ENCODE measurements at places on chromosomes 4 and X. TPM values are rescaled to one million over a fixed set of nuclear protein-coding genes. Genes with fewer than 3 reads are reported as not detected.

Gene TCEAL2
- total RNA-seq = 6.3 TPM

GRCh38 chrX:133541021-133541420 is 125.7 kb upstream of the GPC4 start:
- DNase-seq = no peak

DNA sequence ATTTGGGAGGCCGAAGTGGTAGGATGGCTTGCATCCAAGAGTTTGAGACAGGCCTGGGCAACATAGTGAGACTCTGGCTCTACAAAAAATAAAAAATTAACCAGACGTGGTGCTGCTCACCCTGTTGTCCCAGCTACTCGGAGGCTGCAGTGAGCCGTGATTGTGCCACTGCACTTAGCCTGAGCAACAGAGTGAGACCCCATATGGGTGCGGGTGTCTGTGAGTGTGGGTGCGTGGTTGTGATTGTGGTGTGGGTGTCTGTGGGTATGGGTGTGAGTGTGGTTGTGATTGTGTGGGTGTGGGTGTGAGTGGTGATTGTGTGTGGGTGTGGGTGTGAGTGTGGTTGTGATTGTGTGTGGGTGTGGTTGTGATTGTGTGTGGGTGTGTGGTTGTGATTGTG is 114.6 kb downstream of the UBE2K start:
- no peak for DNase-seq

Gene SLC25A53
- total RNA-seq = 5.7 TPM

Gene ERAS
- total RNA-seq = not detected

Gene GSX2
- total RNA-seq = not detected

Gene TMSB15B
- total RNA-seq = 68.6 TPM

GRCh38 chr4:25171201-25171865 is 11.1 kb upstream of the SEPSECS start:
- no peak for DNase-seq

DNA sequence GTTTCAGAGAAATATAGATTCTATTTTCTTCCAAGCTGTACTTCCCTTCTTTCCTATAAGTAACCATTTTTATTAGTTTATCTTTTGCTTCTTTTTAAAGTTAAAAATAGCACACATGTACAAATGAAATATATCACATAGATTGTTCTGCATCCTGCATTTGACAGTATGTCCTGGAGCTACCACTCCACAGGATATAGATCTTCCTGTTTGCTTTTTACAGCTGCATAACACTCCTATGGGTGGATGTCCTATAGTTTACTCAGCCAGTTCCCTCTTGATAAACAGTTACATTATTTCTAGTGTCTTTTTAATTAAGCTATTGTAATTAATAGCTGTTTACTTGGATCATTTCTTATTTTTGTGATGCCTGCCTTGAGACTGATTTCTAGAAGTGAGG is 301.6 kb upstream of the DDX53 start:
- DNase-seq = no peak

GRCh38 chr4:110799211-110799610 is 176.3 kb upstream of the PITX2 start:
- DNase-seq = no peak

GRCh38 chr4:18571301-18571761 is 549.8 kb upstream of the LCORL start:
- DNase-seq = no peak

Gene SLC10A3
- total RNA-seq = 6.1 TPM

GRCh38 chr4:104749062-104749461 is 254.4 kb upstream of the CXXC4 start:
- DNase-seq = no peak

- DNase-seq = no peak
Measured at GRCh38 chr4:153148791-153149190, 55.5 kb upstream of the TRIM2 start.

Gene ZBTB33
- total RNA-seq = 24.3 TPM

DNA sequence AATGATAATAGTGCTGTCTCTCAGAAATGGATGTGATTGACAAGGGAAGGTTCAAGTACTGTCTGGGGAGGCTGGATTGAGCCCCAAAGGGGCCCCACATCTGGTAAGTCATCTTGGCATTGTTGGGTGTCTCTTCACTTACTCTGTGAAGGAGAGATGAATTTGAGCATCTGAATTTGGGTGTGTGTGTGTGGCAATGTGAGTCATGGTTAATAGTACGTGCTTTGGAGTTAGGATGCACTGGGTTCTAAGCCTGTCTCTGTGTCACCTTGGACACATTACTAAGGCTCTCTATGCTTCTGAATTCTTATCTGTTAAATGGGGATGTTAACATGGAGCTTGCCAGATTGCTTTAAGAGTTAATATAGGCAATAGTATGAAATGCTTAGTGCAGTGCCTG is 80.4 kb downstream of the FRAS1 start:
- no peak for DNase-seq

DNA sequence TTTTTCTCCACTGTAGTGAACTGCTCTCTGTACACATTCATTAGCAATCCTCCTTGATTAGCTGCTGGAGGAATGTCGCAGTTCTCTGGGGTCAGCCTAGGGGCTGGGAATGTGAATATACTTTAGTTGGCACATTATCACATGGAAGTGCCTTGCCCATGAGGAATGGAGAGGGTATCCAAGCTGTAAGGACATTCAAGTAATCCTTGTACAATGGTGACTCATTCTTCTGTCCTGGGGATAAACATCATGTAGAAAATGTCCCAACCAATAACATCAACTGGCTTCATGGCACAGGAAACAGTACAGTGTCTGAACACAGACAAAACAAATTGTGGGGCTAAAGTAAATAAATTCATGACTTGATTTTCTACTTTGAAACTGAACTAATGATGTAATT is 147.1 kb downstream of the GLRA2 start:
- DNase-seq = no peak

Gene SUPT20HL1
- not detected for total RNA-seq

DNA sequence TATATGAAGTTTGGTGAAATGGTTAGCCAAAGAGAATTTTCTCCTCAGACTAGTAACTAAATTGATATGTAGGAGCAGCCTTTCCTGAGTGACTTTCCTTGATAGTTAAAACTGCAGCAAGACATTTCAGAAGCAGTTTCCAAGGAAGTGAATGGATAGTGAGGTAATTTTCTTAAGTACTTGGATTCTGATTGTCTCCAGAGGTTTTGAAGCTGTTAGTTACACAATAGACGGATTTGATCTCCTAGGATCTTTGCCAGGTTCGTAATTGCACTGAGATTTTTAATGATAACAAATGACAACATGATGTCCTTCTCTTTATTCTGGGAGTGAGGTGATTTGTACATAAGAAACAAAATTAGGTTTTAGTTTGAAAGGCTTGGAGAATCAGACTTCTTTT is 29.2 kb downstream of the PRRG1 start:
- DNase-seq = no peak

DNA sequence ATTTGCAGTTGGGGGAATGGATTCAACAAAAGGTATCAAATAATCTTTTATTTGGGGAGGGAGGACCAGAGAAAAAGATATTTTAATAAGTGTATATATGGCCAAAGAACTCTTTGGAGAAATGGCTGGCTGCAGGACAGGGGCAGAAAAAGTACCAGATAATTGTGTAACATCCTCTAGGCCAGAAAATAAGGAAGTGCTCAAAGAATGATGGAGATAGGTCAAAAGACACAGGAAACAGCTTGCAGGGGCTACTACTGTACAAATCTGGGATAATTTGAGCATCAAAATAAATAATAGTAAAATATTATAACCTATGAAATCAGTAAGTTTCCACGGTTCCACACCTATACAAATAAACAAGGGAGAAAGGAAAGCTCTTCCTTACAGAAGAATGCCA is 34.8 kb downstream of the KLHL5 start:
- no peak for DNase-seq

Gene ERCC6L
- 1.2 TPM for total RNA-seq

Gene ZIC3
- 0.69 TPM for total RNA-seq

DNA sequence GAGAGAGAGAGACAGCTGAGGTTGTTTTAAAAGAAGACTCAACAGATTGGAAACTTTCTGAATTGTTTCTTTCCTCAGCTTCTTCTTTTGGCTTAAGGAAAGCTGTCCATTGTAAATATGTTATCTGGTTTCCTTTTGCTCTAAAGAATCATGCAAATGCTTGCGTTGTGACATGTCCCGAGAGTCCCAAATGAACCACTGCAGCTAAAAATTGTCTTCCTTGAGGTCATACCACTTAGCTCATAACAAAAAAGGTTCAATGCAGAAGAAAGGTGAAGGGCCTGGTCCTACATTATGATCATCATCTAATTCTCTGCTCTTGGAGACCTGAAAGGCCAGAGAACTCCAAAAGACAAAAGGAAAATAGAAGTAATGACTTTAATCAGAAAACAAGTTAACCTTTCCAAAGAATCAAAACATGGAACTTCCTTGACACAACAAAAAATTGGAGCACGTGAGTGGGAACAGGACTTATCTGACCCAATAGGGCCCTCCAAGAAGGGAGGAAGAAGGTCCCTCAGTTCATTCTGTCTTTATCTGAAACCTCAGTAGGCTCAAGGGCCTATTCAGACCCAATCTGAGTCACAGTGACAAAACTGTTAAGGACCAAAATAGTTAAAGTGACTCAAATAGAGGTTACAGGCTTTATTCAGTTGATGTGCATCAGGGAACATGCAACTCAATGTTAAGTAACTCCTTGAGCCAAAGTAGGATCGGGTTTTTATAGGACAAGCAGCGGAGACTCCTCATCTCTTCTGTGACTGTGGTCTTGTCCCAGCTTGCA is 14.7 kb upstream of the VSIG1 start:
- DNase-seq = no peak

DNA sequence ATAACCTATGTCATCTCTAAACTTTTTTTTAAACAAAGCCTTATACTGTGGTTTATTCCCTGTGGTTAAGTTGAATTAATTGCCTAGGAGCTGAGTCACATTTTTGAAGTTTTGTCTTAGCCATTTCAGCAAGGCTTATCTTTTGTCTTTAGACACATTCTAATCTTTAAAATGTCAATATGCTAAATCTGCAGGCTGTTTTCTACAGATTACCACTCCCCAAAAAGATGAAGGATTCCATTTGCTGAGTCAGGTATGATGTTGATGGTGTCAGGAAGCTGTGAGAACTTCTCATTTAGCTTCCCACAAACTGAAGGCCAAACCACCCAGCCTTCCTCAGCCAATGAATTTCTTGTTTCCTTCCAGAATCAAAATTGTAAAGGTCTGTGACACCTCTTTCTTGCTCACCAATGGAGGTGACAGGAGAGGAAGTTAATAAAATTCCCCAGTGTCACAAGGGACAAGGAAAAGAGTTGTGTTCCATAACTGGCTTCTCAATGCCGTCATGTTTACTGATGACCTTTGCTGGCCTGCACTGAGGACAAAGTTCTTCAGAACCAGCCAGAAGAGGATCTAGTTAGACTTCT is 3.7 kb upstream of the CXCL6 start:
- DNase-seq = no peak

DNA sequence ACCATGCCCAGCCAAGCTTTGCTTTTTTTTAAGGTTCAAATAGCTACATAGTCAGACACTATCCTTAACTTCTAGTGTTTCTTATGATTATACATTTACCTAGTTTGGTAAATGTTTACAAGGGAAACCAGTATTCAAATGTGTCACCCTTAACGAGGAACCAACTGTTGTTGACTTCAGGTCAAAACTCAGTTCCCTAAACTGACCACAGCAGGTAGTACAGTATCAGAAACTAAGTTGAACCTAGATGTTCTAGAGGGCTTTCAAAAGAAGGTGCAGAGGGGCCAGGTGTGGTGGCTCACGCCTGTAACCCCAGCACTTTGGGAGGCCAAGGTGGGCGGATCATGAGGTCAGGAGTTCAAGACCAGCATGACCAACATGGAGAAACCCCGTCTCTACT is 11.3 kb downstream of the GPC4 start:
- DNase-seq = no peak

GRCh38 chr4:72073816-72074215 is 42.0 kb downstream of the NPFFR2 start:
- DNase-seq = no peak

Data from glutamatergic neuron (in vitro differentiated cells).